ENCODE measurements at places on chromosomes 4 and X. TPM values are rescaled to one million over a fixed set of nuclear protein-coding genes. Genes with fewer than 3 reads are reported as not detected.

DNA sequence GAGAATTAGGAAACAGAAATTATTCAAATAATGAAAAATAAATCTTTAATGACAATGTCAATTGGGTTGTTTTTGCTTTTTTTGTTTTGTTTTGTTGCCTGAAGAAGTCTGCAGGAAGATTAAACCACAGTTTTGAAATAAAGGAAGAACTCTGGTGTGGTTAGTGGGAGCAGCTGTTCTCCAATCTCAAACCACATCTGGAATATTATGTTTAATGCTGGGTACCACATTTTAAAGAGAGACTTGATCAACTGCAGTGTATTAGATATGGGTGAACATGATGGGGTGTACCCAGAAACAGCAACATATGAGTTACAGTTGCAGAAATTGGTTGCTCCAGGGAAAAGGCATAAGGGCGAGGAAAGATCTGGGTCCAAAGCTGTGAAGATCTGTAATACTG is 171.2 kb upstream of the RPL34 start:
- no peak for DNase-seq

DNA sequence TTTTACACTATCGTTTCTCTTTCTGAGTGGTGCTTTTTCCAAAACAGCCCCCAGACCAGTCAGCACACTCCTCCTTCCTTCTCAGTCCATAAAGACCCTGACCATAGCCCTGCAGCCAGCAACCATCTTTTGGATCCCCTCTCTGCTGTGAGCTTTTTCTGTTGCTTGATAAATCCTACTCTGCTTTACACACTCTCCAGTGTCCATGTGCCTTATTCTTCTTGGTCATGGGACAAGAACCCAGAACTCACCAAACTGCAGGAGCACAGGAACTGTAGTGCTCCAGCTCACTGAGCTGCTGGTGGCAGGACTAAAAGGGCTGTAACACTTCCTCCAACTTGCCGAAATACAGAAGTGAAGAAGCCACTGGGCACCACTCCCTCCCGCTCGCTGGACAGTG is 32.5 kb downstream of the COX18 start:
- no peak for DNase-seq

Gene SUPT20HL1
- polyA plus RNA-seq: not detected

Gene FGFBP2
- polyA plus RNA-seq: not detected

DNA sequence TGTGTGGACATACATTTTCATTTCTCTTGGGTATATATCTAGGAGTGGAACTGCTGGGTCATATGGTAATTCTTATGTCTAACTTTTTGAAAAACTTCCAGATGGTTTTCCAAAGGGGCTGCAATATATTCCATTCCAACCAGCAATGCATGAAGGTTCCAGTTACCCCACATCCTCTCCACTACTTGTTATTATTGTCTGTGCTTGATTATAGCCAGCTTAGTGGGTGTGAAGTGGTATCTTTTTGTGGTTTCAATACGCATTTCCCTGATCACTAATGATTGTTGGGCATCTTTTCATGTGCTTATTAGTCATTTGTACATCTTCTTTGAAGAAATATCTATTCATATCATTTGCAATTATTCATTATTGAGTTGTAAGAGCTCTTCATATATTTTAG is 31.5 kb upstream of the S100G start:
- DNase-seq: no peak

GRCh38 chrX:38165023-38165422 is 55.6 kb downstream of the SRPX start:
- no peak for DNase-seq

Data from A549 (cell line).